Activated CD8-positive, alpha-beta T cell treated with anti-CD3 and anti-CD28 coated beads for 36 hours (primary cell): ENCODE measurements at places on chromosomes 4 and X. TPM values are rescaled to one million over a fixed set of nuclear protein-coding genes. Genes with fewer than 3 reads are reported as not detected.

MAGEH1 gene
- total RNA-seq: 16.4 TPM

GRCh38 chrX:129843209-129843458 lies 552 bp downstream of the ZDHHC9 start:
- no peak for DNase-seq

DNA sequence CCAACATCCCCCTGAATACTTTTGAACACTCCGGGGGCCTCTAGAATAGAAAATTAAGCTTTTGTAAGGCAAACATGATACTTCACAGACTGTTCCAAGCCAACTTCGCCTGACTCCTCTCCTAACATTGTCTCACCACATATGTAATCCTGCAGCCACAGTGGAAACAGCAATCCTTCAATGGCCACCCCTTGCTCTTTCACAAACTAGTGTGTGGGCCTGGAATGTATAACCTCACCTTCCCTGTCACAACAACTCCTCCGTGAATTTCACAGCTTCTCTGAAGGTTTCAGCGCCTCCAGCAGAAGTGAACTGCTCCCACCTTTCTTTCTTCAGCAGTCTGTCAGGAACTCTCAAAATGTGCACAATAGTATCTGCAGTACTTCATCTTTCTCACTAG lies 185.1 kb downstream of the ADGRL3 start:
- no peak for DNase-seq

DNA sequence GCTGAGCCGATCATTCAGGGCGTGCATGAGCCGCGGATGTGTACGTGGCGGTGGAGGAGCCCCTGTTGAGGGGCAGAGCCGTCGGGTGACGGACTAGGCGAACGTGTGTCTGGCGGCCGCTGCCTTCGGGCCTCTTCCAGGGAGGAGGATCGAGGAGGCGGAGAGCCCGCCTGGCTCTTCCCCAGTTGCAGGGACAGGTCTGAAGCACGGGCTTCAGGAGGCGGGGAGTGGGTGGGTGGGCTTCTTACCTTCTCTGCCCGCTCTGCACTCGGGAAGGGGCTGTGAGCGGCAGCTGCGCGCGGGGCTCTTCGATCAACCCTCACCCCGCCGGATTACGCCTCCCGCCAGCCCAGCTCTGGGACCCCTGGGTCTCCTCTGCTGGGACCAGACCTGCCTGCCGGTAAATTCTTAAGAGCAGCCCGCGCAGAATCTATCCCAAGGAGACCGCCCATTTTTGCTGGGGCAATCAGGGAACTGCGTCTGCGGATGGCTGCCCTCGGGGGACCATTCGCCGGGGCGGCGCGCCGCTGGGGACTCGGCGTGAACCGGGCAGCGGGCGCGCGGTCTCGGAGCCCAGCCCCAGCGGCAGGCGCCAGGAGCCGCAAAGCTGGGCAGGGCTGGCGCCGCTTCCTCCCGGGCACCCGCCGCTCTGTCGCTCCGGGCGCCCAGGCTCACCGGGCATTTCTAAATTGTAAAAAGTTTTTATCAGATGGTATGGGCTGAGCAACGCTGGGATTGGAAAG lies 4.9 kb downstream of the PLAC8 start:
- peak; percentile 56 for DNase-seq

GRCh38 chrX:50471390-50471789 lies 765 bp upstream of the DGKK start:
- DNase-seq: no peak

GRCh38 chr4:68463796-68464195 lies 16.5 kb downstream of the TMPRSS11E start:
- no peak for DNase-seq

GRCh38 chr4:14920237-14920636 lies 82.0 kb upstream of the CPEB2 start:
- DNase-seq: no peak

UGT2B10 gene
- total RNA-seq: not detected

CT47B1 gene
- not detected for total RNA-seq

GRCh38 chr4:26410385-26411293 lies 79.6 kb downstream of the CCKAR start:
- peak; percentile 33 for DNase-seq

XAGE1A gene
- not detected for total RNA-seq

ADGRG4 gene
- not detected for total RNA-seq

TBC1D8B gene
- 0.47 TPM for total RNA-seq

DNA sequence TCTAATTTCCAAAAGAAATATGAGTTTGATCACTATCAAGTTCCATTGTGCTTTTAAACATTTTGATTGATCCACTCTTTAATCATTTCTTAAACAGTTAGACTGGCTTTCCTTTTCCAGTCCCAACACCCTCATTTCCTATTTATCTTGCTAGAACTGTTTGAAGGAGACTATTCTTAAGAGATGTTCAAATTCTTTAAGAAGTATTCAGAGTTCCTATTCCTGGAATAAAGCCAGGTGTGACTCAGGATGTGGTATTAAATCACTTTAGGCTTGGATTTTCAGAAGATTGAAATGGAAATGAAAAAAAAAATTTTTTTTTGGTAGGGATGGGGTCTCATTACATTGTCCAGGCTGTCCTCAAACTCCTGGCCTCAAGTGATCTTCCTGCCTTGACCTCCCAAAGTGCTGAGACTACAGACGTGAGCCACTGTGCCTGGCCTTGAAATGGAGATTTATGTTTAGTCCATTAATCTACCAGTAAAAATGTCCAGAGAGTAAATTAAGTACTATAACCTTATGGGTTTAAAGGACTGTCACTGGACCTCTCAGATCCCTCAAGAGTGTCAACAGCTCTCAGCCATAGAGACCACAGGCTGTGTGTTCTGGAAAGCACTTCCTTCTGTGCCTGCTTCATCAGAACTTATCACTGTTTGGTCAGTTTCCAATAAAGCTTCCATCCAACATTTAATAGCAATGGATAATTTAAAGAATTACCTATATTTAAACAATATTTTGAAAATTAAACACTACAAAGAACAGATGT lies 90.7 kb downstream of the CDS1 start:
- DNase-seq: no peak

GRCh38 chr4:5784960-5785611 lies 74.1 kb downstream of the EVC start:
- no peak for DNase-seq

ZNF630 gene
- 1.7 TPM for total RNA-seq

ATP2B3 gene
- not detected for total RNA-seq

HSFX4 gene
- total RNA-seq: not detected

- DNase-seq: no peak
Observed at GRCh38 chr4:138292321-138292720, 50.2 kb upstream of the SLC7A11 start.

- no peak for DNase-seq
Observed at GRCh38 chrX:78378476-78379115, 51.2 kb upstream of the CYSLTR1 start.

GRCh38 chrX:129726307-129727111 lies 12.3 kb upstream of the XPNPEP2 start:
- peak; percentile 45 for DNase-seq

- no peak for DNase-seq
Observed at GRCh38 chr4:39042366-39042765, 10.2 kb upstream of the TMEM156 start.

GRCh38 chrX:7240929-7241328 lies 93.0 kb upstream of the PUDP start:
- no peak for DNase-seq

- DNase-seq: no peak
Observed at GRCh38 chrX:40310016-40310415, 212.3 kb upstream of the BCOR start.

GUCY1A1 gene
- total RNA-seq: 0.45 TPM

DNA sequence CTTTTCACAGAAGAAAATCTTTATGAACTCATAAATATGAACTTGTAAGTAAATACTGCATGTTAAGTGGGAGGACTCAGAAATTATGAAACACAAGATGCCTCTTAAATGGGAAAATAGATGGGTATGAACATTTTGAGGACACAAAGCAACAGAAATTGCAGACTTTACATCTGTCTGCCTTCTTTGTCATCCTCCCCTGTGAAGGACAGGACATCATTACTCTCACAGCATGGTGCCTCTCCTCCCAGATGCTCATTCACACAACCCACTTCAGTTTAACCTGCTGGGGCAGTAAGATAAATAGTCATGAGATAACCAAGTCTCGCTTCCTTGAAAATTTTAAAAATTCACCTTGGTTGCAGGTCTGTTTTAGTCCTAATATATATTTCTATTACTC lies 144.5 kb downstream of the APBB2 start:
- DNase-seq: no peak

DNA sequence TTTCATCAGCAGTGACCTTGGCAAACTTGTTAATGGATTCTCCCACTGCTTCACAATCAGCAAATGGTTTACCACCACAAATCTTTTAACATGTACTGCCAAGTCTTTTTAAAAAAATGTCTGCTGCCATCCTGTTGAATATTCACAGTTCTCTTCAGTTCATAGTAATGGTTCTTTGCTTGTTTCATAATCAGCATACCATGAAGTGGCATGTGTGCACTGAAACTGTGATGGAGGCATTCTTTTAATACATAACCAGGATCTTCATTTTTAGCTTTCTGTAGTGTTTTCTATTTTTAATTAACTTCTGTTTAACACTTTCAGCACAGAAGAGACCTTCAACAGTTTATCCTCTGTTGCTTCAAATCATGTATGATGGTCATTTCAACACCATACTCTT lies 230.1 kb upstream of the ARSJ start:
- no peak for DNase-seq

CXCL1 gene
- total RNA-seq: not detected

DNA sequence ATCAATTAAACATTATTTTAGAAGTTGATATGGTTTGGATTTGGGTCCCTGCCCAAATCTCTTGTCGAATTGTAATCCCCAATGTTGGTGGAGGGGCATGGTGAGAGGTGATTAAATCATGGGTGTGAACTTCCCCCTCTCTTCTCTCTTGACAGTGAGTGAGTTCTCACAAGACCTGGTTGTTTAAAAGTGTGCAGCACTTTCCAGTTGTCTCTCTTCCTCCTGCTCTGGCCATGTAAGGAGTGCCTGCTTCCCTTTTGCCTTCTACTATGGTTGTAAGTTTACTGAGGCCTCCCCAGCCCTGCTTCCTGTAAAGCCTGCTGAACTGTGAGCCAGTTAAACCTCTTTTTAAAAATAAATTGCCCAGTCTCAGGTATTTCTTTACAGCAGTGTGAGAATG lies 141.4 kb downstream of the GALNTL6 start:
- no peak for DNase-seq

GRCh38 chrX:34900691-34901090 lies 41.9 kb upstream of the FAM47B start:
- no peak for DNase-seq

GRCh38 chr4:35175894-35176293 lies 1068.4 kb downstream of the ARAP2 start:
- DNase-seq: no peak

DNA sequence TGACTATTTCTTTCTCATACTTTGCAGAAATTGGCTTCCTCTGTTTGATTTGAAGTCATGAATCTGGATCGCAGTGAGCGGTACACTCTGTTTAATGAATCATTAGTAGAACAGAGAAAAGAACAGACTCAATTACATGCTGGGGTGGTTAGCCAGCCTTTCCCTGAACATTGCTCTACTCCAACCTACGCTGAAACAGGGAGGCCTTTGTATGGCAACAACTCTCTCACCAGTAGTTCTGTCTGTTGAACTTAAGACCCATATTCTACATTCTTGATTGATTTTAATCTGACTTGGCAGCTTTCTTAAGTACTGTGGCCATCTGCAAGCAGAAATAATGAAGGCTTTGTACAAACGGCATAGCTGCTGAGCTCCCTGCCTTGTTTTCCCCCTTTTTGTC lies 19.0 kb upstream of the AP1S2 start:
- DNase-seq: no peak

DNA sequence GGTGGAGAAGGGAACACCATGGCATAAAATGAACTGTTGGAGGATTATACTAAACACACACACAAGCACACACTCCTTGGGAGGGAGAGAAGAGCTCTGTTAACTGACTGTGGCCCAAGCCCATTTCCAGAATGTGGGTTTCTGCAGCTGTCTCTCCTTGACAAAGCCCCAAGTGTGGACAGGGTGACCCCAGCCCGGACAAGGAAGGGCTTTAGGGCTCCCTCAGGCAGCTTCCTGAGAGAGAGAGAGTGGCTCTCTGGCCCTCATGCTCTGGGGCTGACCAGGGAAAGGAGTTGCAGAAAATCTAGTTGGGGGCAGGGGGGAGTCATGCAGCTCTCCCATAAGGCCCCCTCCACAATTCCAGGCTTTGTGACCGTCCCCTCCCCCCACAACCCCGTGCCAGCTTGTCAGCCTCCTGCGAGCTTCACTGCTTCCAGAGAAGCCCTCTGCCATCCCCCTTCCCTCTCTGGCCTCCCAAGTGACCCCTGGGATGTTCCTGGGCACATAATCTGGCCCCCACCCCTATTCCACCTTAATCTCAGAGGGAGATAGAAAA lies 590 bp downstream of the ARHGEF9 start:
- DNase-seq: no peak

GRCh38 chrX:123267220-123267619 lies 83.1 kb downstream of the GRIA3 start:
- DNase-seq: no peak

MAMLD1 gene
- total RNA-seq: 1.8 TPM

DNA sequence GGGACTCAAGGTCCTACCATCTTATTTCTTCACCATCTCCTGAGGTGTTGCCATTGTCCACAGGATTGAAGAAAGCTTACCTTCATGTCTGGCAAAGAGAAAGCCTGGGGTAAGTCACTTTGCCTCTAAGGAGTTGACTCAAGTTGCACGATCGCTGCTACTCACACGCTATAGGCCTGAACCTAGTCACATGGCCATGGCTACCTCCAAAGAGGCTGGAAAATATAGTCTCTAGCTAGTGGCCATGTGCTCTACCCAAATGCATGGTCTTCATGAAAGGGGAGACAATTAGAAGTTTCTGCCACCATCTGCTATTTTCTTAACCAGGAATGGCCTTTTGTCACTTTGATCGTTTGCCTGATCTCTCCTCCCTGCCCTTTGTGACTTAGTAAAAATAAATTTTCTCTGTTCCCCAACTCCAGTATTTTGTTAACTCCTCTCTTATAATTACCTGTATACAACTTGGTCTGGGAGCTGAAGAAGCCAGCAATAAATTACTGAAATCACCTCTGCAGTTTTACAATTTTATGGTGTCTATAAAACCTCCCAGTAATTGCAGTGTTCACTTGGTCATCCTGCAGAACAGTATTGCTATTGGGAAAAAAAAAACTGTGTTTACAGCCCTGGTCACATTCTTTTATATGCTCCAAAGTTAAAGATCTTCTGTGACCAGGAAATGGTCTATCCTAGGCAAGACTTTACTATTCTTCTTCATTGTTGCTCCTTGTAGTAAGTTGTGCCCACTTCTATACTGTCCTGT lies 126.7 kb upstream of the TSPAN5 start:
- no peak for DNase-seq

SMIM10 gene
- total RNA-seq: 2.1 TPM

ATP6AP2 gene
- 42.9 TPM for total RNA-seq

DIPK2B gene
- total RNA-seq: not detected

- no peak for DNase-seq
Observed at GRCh38 chr4:97987019-97987648, 156.1 kb downstream of the STPG2 start.

DNA sequence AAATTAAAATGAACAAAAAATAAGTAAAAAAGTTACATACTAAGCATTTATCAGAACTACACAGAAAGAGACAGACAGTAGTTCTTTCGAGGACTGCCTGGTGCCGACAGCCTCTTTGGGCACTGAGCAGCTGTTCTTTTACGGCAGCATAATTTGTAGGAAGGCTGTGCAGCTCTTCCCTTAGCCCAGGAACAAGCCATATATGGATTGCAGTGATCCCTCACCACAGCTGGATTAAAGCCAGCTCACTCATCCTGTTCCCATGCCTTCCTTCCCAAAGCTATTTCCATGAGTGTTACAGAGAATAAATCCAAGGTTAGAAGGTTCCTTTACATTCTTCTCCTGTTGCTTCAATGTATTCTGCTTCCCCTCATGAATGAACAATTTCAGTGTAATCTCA lies 71.7 kb downstream of the DDX60L start:
- no peak for DNase-seq

- DNase-seq: no peak
Observed at GRCh38 chrX:132956421-132957210, 1.8 kb downstream of the HS6ST2 start.
